T-helper 1 cell (primary cell): ENCODE measurements at places on chromosomes 1 and 21.

DNA sequence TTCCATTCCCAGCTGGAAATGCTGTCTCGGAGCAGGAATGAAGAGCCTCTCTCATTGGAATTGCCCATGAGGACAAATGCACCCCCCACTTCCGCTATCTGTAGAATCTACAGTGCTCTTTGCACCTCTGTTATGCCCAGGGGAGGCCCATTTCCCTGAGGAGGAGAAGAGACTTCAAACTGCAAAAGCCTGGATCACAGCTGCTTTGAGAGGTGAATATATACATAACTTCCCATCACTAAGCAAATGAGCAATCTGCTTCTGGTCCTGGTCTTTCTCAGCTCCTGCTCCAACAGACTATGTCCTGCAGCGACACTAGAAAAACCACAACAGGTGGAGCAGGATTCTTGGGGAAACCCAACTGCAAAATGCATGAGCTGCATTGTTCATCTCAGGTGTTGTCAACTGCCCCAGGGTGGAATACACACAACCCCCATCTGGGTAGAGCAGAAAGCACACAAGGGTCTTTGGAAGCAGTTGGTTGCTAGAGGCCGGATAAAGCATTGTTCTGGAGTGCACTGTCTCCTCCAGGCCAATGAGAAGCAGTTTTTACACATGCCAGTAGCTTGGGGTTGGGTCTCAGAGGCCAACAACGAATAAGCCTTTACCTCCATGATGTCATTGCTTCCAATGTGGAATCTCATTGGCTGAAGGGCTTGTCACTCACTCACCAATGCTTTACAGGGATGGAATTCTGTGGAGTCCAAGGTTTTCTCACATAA lies 67.7 kb upstream of the RAB4A start:
- DNase-seq: no peak

DNA sequence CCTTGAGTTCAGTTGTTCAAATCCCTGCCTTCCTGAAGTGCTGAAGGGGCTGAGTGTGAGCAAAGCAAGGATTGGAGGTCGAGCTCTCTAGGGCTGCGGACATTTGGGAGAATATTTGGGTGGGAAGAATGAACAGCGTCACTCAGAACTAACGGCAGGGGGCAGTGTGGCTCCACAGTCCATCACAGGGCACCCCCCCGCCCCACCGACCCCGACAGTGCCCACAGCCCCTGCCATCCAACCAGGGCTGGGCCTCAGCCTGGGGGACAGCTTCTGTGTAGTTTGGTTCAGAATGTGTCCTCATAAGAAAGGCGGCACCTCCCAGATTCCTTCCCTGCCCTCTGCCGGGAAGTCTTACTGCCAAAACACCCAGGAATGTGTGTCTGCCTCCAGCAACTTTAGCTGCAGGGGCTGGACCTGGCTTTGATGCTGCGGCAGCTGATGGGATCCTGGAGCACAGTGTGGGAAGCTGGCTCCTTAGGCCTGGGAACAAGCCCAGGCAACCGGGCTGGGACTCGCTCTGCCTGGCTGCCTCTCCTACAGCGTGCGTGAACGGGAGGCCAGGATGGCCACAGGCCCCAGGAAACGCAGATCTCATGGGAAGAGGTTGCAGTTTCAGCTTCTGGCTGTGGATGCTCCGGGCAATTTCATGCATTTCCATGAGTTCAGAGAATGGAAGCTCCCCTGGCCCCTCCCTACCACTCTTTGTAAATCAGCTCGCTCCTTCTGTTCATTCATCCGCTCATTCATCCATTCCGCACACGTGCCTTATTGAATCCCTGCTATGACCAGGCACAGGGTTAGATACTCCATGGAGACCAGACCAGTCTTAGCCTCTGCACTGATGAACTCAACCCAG lies 104.9 kb upstream of the TMPRSS2 start:
- no peak for DNase-seq

- no peak for DNase-seq
Measured at GRCh38 chr1:65489481-65489880, 69.0 kb downstream of the LEPR start.

GRCh38 chr1:32159189-32159588 lies 20.3 kb upstream of the TXLNA start:
- no peak for DNase-seq

GRCh38 chr1:8398677-8399076 lies 80.8 kb downstream of the SLC45A1 start:
- no peak for DNase-seq

DNA sequence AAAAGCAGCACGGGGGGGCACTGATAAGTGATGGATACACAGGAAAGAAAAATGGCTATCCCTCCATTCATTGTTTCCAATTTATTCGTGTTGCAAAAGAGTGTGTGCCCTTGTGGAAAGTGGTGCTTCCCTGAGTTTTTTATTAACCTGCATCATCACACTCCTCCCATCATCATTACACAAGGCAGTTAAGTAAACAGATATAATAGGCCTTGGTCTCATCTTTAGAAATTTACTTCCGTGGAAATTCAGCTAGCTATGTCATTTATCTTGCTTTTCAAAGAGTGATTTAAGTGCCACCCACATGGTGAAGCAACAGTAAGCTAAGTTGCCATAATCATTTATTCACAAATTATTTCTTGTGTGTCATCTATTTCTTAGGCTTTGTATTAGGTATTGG lies 473.3 kb downstream of the NEGR1 start:
- no peak for DNase-seq

GRCh38 chr1:215581896-215582295 lies 14.8 kb downstream of the KCTD3 start:
- DNase-seq: no peak

- no peak for DNase-seq
Measured at GRCh38 chr1:37347104-37347649, 127.2 kb upstream of the ZC3H12A start.

DNA sequence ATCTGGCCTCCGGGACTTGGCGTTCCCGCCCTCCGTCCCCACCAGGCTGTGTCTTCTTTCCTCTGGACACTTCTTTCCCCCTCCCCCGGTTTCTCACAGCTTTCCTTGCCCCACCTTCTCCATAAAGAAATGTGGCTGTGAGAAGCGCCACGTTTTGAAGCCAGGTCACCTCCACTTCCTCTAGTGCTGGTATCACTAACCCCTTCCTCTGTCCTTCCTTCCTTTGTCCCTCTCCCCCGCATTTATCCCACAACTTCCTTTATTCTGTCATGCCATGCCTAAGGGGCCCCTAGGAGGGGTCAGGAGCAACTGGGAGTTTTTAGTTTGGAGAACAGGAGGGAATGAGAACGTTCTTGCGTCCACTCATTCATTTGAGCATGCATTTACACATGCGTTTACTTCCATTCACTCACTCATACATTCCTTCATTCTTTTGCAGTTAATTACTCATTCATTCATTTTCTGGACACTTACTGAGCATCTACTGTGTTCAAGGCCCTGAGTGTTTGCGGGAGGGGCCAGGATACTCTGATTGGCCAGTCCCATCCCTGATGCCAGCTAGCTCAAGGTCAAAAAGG lies 5.0 kb upstream of the ACOT11 start:
- DNase-seq: no peak

GRCh38 chr1:24966121-24966723 lies 36.1 kb upstream of the RUNX3 start:
- no peak for DNase-seq

DNA sequence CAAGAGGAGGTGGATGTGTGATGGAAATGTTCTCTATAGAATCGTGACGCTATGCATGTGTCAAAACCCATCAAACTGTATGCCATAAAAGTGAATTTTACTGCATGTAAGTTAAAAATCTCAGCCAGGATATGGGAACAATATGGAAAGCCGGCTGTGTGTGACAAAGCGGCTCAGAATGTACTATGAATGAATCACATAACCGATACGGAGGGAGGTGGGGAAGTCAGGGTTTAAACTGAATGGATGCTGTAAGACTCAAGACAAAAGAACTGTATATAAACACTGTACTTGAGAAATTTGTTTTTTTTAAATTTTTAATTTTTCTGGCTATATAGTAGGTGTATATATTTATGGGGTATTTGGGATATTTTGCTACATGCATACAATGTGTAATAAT lies 111.6 kb upstream of the PDE4B start:
- no peak for DNase-seq

DNA sequence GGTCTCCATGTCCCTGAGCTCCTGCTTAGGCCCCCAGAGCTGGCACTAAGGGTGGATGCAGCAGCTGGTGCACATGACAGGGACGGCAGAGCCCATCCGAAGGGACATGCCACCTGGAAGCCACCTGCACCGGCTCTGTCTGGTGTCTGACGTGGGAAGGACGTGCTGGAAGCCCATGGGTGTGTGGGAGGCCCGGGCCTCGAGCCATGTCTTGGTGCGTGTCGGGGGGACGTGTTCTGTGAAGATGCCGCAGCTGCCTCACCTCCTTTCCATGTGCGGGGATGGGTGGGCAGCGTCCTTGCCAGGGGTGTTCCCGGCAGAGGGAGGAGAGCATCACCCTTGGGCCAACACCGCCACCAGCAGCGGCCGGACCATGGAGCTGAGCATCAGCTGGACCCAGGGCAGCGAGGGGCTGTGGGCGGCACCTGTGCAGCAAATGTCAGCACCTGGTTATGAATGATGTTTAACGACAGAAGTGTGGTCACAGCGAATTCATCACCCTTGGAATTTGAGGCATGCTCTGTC lies 15.5 kb upstream of the POFUT2 start:
- DNase-seq: no peak

DNA sequence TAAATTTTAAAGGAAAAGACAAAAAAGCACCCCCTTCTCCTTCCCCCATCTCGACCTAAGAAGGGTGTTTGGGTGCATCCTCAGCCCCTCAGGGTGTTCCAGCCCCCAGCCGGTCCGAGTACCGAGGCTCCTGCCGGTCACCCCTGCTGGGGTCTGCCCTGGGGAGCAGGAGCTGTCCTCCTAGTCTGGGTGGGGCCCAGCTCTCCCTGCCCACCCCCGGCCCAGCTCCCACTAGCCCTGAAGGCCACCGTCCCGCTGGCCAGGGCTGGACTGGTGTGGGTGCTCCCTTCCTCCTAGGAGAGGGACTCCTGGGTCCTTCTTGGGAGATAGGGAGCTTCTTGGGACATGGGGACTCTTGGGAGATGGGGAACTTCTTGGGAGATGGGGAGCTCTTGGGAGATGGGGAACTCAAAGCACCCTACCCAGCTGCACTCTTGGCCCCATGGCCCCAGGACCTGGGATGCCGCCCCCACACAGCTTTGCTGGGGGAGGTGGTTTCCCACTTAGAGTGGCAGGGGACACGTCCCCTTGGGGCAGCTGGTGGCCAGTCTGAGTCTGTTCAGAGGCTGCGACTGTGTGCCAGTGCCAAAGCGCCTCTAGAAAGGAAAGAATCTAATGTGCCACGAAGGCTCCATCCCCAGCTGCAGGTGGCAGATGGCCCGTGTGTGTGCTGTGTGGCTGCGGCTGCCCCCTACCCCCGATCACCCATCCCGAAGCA lies 44.5 kb downstream of the MORN1 start:
- peak; percentile 5 for DNase-seq

- no peak for DNase-seq
Measured at GRCh38 chr1:41558761-41559171, 74.3 kb upstream of the EDN2 start.

- DNase-seq: no peak
Measured at GRCh38 chr1:242886137-242886536, 361.6 kb upstream of the PLD5 start.

GRCh38 chr1:235640580-235640979 lies 9.0 kb downstream of the GNG4 start:
- DNase-seq: no peak

DNA sequence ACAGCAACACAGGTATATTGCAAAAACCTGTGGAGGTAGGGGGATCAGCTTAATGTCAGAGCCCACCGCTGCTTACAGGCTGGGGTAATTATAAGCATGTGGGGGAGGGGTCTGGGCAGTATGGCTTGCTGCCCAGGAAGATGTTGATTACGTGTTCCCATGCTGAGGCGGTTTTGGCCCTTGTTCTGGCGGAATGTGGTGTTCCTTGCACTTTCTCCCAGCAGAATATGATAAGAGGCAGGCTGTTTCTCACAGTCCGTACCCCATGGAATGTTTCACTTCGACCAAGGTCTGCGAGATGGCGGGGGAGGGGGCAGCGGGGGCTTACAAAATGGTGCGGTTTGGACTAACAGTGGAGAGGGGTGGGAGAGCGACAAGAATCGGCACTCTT lies 9.8 kb upstream of the HPCAL4 start:
- no peak for DNase-seq

- peak; percentile 73 for DNase-seq
Measured at GRCh38 chr1:119808972-119809550, 2.2 kb downstream of the REG4 start.

GRCh38 chr1:2933431-2934155 lies 87.7 kb upstream of the ACTRT2 start:
- no peak for DNase-seq

DNA sequence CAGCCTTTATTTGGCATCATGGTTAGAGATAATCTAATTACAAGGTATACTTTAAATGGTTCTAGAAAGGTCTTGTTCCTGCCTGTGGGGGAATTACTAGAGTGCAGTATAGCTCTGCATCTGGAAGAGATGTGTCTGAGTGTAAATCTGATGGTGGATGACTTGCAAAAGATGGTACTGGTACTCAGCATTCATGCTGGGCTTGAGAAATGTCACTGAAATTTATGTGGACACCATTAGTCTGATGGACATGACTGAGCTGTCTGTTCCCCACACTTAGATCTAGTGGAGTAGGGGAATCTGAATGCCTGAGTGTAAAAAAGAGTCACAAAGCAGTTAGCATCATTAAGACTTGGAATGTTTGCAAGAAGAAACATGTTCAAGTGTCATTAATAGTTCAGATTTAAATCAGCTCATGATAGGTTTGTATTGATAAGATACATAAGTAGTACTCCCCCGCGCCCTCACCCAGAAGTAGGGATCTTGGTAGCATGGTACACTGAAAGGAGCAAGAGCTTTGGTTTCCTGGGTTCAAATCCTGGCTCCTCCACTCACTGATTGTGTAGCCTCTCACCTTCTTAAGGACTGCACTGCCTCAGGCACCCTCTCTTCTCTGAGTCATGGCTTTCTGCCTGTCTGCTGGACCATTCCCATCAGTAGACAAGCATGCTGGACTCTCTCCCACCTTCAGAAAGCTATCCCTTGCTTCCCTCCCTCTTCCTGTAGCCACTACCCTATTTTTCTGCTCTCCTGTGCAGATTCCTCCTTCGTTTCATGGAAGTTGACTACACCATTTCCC lies 292.9 kb downstream of the NFIA start:
- DNase-seq: no peak

DNA sequence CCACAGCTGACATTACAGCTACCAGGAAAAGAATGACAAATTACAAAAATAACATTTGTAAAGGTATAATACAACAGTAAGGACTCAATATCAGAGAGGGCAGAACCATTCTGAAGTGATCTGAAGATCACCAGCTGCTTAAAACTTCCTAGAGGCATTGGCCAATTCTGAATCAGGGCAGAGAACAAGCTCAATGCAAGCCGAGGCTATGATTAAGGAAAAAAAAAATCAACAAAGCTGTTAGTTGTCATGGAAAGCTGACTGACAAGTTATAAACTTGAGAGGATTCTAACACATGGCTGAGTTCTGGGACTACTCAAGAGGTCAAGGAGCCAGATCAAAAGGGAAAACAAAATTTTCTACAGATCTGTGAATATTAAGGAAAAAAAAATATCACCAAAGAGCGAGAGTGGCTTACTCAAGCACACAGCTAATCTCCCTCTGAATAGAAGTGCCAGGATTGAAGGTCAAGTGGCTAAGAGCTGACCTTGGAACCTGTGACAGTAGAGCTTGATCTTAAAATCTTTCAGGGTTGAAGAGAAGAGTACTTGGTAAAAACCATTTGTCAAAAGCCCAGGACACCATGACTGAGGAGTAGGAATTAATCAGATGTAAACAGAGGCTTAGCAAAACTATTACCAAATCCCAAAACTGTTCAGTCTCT lies 383.4 kb downstream of the USP25 start:
- DNase-seq: no peak
